ENCODE measurements at places on chromosomes 5 and 9. TPM values are rescaled to one million over a fixed set of nuclear protein-coding genes. Genes with fewer than 3 reads are reported as not detected.
A peak's percentile ranks its signal among the peaks of the same experiment; 100 is the strongest.

GRCh38 chr9:129613520-129614175 lies 7.3 kb downstream of the C9orf50 start:
- peak; percentile 84 for DNase-seq

GRCh38 chr5:136375920-136376319 lies 10.6 kb upstream of the TRPC7 start:
- no peak for DNase-seq

- no peak for DNase-seq
These were observed 729 bp upstream of the TNPO1 start for GRCh38 chr5:72815580-72816283.

DNA sequence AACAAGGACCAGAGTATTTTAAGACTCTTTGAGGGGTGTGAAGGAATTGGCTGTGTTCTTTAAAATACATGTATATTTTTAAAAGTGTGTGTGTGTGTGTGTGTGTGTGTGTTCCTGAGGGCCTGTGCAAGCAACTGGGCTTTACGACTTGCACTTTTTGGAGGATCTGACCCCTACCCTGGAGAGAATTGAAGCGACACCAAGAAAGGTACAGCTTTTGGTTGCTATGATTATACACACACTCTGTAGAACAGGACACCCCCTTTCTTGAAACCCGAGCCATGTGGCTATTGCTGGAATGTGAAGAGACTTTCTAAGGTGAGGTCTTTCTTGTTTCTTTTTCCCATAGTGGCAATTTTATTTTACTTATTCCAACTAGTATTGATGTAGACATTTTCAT lies 988 bp downstream of the SHISAL2B start:
- no peak for DNase-seq

DNA sequence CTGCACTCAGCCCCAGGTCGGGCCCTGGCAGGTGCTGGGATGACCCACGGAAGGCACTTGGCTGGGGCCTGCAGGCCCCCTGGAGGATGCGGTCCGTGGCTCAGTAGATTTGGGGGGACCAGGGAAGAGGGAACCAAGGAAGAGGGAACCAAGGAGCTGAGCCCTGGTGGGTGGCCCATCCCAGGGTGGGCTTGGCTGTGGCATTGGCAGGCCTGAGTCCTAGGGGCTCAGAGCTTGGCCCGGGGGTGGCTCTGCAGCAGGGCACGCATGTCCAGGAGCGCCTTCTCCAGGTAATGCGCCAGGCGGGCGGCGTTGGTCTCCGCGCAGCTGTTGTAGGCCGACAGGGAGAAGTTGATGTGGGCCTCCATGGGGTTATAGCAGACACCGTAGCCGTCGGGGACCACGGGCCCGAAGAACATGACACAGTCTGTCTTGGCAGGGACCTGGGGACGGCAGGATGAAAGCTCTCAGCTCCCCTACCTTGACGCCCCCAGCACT lies 14.3 kb downstream of the DOLPP1 start:
- DNase-seq = no peak

DNA sequence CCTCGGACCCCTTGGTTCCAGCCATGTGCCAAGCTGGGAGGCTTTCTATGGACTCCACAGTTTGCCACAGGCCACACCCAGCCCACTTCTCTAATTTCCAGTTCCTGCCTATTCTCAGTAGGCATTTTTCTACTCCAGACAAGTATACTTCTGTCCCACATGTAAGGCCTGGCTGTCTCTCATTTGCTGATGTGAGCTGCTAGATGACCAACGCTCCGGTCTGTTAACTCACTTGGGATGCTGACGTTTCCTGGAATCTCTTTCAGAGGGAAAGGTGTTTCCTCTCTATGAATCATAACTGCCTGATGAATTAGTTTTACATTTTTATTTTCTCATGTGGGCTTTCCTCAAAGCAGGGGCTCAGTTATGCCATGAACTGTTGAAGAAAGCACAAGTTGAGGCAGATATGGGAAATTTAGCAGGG lies 36.3 kb downstream of the ERGIC1 start:
- peak; percentile 75 for DNase-seq

GRCh38 chr5:37851305-37851704 lies 11.5 kb upstream of the GDNF start:
- no peak for DNase-seq

DNA sequence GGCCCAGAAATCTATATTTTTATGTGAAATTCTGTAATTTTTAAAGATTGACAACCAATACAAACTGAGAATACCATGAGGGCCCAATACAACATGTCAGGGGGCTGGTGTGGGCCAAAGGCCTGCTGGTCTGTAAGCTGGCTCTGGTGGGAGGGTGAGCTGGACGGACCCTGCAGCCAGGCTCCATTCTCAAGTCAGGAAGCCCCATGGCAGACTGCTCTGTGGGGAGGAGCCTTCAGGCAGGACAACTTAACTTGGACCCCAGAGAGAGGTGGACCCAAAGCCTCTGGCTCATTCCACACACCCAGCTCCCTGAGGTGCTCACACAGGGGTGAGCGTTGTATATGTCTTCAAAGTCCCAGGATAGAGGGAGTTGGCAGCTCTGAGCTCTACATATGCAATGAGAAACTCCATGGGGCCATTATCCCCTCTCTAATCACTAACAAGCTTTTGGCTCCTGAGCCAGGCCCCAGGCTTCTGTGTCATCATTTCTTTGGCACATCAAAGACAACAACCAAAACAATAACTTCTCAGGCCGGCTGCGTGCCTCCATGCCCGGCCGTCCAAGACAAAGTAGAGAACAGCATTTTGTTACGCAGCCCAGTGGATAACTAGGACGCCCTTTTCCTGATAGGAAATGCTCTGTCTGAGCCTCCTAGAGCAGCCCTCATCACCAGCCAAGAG lies 6.4 kb downstream of the SEPTIN8 start:
- no peak for DNase-seq

DNA sequence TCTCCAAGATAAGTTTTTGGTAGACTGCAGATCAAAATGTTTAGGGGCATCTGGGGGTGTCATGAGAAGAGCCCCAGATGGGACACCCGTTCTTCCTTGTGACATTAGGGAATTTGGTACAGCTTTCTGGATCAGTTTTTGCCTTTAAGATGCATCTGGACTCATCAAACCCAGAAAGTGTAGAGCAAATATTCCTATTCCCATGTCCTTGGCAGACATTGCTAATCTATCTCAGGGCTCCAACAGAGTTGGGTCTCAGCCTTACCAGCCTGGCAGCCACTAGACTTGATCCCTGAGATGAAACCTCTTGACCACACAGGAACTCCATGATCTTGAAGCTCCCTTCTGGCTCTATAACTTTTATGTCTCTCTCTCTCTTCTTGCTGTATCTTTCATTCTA lies 35.6 kb downstream of the ERGIC1 start:
- DNase-seq = no peak

DNA sequence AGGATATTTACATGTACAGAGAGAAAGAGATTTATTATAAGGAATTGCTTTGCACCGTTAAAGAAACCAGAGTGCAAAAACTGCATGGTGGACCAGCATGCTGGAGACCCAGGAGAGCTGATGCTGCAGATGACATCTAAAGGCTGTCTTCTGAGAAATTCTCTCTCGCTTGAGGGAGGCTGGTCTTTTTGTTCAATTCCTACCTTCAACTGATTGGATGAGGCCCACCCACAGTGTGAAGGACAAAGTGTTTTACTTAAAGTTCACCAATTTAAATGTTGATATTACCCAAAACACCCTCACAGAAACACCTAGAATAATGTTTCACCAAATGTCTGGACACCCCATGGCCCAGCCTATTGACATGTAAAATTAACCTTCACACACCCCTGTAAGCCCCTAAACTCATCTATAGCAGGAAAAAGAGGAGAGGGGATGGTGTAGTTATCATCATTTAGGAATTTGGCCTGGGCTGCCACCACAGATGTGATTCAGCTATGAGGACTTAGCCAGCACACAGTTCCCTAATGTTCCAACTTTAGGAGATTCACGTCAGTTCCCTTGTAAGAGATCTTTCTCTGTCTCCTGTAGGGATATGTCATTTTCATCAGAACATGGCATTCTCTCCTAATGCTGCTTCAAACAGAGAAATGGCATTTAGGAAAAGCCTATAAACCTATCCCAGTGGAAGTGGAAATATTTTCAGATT lies 358.2 kb upstream of the TLE4 start:
- no peak for DNase-seq

- peak; percentile 21 for DNase-seq
These were observed 48.0 kb upstream of the FBXL7 start for GRCh38 chr5:15452030-15452429.

DNA sequence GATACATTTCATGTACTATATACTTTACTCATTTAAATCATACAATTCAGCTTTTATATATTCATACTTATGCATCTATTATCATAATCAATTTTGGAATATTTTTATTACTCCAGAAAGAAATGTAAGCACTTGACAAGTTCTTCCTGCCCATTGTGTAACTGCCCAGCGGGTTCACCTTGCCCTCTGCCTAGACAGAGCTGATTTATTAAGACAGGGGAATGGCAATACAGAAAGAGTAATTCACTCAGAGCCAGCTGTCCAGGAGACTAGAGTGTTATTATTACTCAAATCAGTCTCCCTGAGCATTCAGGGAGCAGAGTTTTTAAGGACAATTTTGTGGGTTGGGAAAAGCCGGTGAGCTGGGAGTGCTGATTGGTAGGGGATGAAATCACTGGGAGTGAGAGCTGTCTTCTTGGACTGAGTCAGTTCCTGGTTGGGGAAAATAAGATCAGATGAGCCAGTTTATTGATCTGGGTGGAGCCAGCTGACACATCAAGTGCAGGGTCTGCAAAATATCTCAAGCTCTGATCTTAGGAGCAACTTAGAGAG lies 16.1 kb upstream of the SPIN1 start:
- DNase-seq = no peak

GRCh38 chr9:98641695-98642094 lies 67.0 kb downstream of the GABBR2 start:
- DNase-seq = no peak

- DNase-seq = peak; percentile 6
These were observed 803.9 kb upstream of the CDH10 start for GRCh38 chr5:25448646-25449045.

Gene SARDH
- not detected for total RNA-seq

Gene NR6A1
- total RNA-seq = 3.1 TPM

Gene CCNI2
- 0.92 TPM for total RNA-seq

Gene IL9
- total RNA-seq = not detected

Gene PCDHA7
- total RNA-seq = not detected

Gene ZMAT2
- 143 TPM for total RNA-seq

Gene GOLGA2
- total RNA-seq = 65.3 TPM

Gene PPP2R2B
- total RNA-seq = under 0.01 TPM

Gene REEP2
- not detected for total RNA-seq
